T follicular helper cell (primary cell): ENCODE measurements at places on chromosomes 6 and 20.

DNA sequence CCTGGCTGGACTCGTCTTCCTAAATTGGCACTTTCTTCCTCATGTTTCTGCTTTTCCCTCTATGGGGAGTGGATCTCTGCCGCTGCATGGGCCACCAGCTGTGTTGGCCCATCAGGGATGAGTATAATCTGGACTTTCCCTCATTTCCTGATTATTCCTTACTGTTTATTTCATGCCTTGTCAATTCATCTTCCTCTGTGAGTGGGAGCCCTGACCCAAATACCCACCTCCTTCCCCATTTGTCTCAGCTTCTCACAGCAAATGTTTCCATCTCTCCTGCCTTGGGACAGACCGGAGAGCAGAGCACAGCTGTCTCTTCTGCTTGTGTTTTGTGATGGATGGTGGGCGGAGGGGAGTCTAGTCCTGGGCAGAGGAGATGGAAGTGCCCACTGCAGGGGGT, 212.7 kb downstream of the UST start:
- DNase-seq = no peak

DNA sequence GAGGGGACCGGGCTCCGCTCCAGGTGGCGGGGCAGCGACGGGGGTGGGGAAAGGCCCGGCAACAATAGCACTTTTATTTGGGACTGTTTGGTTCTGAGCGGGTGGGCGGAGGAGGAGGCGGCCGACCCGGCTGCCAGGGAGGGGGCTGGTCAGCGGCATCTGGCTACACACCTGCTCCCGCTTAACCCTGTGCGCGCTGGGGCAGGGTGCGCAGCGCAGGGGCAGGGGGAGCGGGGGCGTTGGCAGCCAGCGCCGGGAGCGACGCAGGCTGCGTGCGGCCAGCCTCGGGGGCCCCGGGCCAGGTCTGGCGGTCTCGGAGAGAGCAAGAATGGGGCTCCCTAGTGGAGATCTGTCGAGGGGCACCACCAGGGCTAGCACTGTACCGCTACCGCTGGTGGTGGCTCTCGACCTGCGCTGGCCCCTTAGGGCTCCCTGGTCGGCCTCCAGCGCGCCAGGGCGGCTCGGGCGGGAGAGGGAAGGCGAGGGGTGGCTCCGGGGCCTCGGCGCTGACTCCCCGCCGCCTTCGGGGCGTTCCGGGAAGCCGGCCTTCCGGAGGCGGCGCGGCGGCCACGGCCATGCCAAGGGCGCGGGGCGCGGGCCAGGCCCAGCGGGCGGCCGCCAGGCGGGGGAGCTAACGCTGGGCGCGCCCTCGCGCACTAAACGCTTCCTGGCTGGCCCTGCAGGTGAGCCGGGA, 92.4 kb downstream of the NCR2 start:
- no peak for DNase-seq

DNA sequence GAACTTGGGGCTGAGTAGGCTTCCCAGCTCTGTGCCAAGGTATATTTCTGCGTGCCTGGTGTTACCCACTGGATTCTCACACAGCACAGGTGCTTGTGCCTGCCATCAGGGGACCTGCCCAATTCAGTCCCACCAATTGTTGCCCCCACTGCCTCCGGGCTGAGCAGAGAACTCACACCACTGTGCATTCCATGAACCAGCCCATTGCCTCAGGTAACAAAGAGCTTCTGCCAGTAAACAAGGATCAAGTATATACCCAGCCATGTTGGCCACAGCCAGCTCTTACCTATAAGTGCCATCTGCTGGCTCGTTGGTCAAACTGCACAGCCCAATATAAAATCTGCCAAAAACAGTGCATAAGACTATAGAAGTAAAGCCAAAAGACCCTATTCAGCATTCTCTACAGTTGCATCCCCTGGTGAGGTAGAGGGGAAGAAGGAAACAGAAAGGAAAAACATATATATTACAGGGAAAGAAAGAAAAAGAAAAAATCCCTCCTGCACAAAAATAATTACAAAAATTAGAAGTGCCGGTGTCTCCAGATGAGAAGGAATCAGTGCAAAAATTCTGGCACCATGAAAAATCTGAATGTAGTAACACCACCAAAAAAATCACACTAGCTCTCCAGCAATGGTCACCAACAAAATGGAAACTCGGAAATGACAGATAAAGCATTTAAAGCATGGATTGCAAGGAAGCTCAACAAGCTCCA, 241.4 kb downstream of the IBTK start:
- no peak for DNase-seq

GRCh38 chr20:37821696-37822095, 81.2 kb upstream of the VSTM2L start:
- no peak for DNase-seq

DNA sequence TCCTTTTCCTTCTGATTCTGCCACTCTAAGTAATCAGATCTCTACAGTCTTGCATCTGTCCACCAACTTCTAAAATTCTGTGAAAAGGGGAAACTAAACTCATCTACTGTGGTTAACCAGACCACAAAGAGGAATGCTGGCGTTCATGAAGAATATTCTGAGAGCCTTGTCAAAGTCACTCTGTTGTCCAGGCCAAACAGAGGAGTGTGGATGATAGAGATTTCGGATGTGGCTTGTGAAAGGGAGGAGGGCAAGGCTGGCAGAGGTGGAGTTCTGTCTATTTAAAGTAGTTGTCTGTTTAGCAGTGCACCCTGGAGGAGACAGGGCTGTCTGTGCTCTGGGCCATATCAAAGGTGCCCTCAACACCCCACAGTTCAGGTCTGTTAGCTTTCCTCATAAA, 33.9 kb downstream of the CCN2 start:
- DNase-seq = no peak

GRCh38 chr6:73308712-73309534, 45.2 kb downstream of the DPPA5 start:
- no peak for DNase-seq

GRCh38 chr6:71012866-71013469, 56.1 kb upstream of the B3GAT2 start:
- DNase-seq = no peak
